ENCODE measurements at places on chromosomes 7 and 10.

- DNase-seq: no peak
Measured at GRCh38 chr10:21524131-21524525, 1.4 kb downstream of the SKIDA1 start.

DNA sequence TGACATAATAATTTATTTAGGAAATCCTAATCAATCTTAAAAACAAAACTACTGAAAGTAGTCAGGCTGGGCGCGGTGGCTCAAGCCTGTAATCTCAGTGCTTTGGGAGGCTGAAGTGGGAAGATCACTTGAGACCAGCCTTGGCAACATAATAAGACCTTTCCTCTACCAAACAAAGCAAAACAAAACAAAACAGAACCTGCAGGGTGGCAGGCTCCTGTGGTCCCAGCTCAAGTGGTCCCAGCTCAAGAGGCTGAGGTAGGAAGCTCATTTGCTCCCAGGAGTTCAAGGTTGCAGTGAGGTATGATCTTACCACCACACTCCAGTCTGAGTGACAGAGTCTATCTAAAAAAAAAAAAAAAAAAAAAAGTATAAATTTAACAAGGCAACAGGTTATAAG lies 748.0 kb downstream of the CNTNAP2 start:
- no peak for DNase-seq

- no peak for DNase-seq
Measured at GRCh38 chr7:31602041-31602625, 84.9 kb upstream of the PPP1R17 start.

DNA sequence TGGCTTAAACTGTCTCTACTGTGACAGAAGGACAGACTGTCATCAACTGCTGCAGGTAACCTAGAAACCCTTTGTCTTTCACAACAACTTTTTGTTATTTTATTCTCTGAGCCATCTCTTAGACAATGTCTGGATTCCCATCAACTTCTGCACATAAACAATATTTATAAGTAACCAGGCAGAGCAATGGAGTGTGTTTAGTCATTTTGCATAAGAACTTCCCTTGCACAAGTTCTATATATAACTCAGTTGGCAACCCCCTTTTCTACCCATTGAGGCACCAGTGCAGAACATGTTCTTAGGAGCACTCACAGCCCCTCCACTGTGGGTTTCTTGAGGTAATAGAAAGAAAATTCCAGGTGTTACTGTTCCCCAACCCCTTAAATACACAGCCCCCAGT lies 65.0 kb upstream of the IL6 start:
- DNase-seq: peak; percentile 47

GRCh38 chr10:9811601-9812000 lies 1206.1 kb upstream of the CELF2 start:
- DNase-seq: no peak

DNA sequence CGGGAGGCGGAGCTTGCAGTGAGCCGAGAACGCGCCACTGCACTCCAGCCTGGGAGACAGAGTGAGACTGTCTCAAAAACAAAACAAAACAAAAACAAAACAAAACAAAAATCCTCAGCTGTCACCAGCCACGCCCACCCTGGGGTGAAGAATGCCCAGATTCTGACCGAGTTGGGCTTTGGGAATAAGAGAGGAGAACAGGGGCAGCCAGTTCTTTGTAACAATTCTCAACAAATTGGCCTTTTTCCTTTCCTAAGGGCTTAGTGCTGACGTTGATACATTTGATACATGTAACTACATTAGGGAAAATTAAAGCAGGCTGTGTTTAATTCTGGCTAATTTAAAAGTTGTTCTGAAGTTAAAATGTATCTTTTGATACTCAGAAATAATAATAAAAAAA lies 121.0 kb downstream of the EPC1 start:
- no peak for DNase-seq
